ENCODE measurements at places on chromosomes 2 and 18.

GRCh38 chr2:20567926-20568179 lies 83.0 kb downstream of the HS1BP3 start:
- DNase-seq, result no peak

- DNase-seq, result no peak
These were observed 172.9 kb downstream of the GALNT1 start for GRCh38 chr18:35754464-35754863.

- peak; percentile 82 for DNase-seq
These were observed 130.2 kb downstream of the ARHGAP15 start for GRCh38 chr2:143259368-143259958.

- DNase-seq, result no peak
These were observed 1898.8 kb upstream of the PIK3C3 start for GRCh38 chr18:40056079-40056692.

DNA sequence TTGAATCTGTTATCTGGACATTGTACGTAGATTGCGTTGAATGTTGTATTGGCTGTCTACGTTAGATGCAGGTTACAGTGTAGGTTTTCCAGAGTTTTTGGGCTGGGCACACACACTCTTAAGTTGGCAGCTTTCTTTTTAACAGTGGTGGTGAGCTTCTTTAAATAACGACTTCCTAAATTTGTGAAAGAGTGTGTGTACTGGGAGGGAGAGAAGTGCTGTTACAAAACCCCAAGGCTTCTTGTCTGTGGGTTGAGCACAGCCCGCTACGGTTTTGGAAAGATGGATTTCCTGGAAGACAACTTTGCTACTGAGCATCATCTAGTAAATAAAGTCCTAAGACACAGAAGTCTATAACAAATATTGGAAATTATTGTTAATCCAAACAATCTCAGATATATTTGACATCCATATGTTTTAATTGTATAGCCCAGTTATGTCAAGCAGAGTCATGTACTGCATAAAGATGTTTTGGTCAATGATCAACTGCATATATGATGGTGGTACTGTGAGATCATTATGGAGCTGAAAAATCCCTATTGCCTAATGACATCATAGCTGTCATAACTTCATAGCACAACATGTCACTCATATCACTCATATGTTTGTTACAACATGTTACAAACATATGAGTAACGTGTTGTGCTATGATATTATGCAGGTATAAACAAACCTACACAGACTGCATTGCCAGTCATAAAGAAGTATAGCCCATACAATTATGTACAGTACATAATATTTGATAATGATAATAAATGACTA lies 7.9 kb upstream of the THUMPD2 start:
- no peak for DNase-seq

DNA sequence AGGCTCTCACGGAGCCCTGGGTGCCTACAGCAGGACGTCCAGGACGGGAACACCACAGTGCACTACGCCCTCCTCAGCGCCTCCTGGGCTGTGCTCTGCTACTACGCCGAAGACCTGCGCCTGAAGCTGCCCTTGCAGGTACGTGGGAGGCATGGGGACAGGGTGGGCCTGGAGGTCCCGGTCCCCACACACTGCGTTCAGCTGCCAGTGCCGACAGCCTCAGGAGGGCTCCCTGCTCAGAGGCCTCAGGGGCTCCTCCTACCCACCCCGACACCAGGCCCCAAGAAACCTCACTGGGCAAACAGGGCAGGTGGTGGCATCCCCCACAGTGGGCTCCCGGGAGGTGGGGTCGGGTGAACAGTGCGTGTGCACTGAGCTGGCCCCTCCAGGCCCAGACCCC lies 10.8 kb downstream of the ANO7 start:
- DNase-seq, result no peak

GRCh38 chr2:141968433-141968832 lies 162.4 kb downstream of the LRP1B start:
- DNase-seq, result no peak

- no peak for DNase-seq
These were observed 331.6 kb downstream of the DYSF start for GRCh38 chr2:71784734-71785511.

- DNase-seq, result no peak
These were observed 41.7 kb downstream of the PRKRA start for GRCh38 chr2:178409261-178409660.

DNA sequence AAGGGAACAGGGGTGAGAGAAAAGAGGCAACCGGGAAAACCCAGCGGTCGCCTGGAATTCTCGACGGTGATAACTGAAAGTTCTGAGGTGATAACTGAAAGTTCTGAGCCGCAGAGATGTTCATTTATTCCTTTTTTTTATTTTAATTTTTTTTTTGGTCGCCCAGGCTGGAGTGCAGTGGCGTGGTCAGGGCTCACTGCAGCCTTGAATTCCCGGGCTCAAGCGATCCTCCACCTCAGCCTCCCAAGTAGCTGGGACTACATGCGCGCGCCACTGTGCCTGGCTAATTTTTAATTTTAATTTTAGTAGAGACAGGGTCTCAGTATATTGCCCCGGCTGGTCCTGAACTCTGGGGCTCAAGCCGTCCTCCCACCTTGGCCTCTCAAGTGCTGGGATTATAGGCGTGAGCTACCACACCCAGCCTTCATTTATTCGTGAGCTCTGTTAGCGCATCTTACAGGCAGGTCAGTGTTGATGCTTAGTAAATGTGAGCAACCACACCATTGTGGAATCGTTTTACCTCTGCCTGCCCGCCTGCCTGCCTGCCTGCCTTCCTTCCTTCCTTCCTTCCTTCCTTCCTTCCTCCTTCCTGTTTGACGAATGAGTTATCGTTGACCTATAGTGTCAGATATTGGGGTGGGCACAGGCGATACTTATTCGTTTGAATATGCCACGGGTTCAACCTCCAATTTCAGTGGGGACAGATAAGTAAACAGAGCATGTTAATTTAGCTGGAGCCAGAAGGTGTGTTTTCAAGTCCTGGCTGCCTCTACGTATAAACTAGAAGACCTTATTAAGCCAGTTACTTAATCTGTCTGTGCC lies 557 bp upstream of the E2F6 start:
- no peak for DNase-seq

GRCh38 chr2:191922736-191923651 lies 76.1 kb upstream of the CAVIN2 start:
- no peak for DNase-seq
